Central memory CD8-positive, alpha-beta T cell (primary cell): ENCODE measurements at places on chromosomes 11 and 22.

DNA sequence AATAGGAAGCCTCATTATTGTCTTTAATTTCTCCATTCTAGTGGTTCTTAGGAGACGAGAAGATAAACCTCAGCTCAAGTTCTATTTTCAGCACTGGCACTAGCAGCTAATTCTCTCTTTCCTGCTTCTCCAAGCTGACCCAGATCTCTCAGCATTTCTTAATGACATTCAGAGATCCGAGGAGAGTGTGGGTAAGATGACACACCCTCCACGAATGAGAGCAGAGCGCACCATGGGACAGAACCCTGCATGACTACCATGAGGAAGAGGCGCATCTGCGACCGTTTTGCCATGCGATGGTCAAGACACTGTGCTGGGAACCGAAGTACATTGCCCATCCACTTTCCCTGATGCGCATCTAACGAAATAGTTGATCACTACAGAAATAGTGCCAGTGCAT is 241.8 kb downstream of the LARGE1 start:
- DNase-seq = no peak

GRCh38 chr11:113796663-113797259 is 17.2 kb downstream of the CLDN25 start:
- no peak for DNase-seq

GRCh38 chr22:38927033-38927781 is 30.2 kb upstream of the APOBEC3A start:
- DNase-seq = no peak

GRCh38 chr11:106471276-106471675 is 393.8 kb downstream of the AASDHPPT start:
- no peak for DNase-seq

GRCh38 chr11:12900496-12900895 is 108.6 kb upstream of the RASSF10 start:
- DNase-seq = no peak

GRCh38 chr11:69465236-69466000 is 16.0 kb upstream of the LINC01488 start:
- no peak for DNase-seq

DNA sequence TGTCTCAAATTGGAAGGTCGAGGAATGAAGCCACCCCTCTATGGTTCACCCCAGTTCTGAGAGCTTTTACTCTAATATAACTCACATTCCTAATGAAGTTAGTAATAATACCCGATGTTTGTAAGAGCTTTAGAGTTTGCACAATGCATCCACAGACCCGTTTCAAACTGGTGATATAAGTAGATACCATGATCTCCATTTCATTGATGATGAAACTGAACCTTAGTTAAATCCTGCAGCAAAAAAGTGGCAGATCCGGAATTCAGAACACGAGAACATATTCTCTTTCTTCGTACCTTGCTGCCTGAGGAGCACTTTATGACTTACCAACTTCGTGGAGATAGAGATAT is 757 bp upstream of the RBFOX2 start:
- no peak for DNase-seq

- DNase-seq = no peak
These were observed 26.8 kb downstream of the MICAL2 start for GRCh38 chr11:12137005-12137690.

DNA sequence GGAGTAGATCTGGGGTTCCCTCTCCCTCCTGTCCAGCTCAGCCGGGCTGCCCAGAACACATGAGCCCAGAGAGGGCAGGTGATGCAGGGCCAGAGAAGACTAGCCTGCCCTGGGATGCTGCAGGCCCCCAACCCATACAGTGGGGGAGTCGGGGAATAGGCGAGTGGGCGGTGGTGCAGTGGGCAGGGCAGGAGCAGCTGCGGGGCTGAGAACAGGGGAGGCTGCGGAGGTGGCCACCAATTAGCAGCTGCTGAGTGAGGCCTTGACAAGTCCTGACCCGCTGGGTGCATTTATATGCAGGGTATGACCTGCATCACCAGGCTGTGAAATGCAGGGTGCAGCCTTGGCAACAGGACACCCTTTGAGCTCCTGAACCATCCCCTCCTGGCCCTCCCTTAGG is 43.1 kb downstream of the NFAM1 start:
- no peak for DNase-seq

- no peak for DNase-seq
These were observed 51.7 kb downstream of the ZBTB16 start for GRCh38 chr11:114110952-114111947.

- DNase-seq = no peak
These were observed 6.1 kb downstream of the ZNF74 start for GRCh38 chr22:20399866-20400605.

DNA sequence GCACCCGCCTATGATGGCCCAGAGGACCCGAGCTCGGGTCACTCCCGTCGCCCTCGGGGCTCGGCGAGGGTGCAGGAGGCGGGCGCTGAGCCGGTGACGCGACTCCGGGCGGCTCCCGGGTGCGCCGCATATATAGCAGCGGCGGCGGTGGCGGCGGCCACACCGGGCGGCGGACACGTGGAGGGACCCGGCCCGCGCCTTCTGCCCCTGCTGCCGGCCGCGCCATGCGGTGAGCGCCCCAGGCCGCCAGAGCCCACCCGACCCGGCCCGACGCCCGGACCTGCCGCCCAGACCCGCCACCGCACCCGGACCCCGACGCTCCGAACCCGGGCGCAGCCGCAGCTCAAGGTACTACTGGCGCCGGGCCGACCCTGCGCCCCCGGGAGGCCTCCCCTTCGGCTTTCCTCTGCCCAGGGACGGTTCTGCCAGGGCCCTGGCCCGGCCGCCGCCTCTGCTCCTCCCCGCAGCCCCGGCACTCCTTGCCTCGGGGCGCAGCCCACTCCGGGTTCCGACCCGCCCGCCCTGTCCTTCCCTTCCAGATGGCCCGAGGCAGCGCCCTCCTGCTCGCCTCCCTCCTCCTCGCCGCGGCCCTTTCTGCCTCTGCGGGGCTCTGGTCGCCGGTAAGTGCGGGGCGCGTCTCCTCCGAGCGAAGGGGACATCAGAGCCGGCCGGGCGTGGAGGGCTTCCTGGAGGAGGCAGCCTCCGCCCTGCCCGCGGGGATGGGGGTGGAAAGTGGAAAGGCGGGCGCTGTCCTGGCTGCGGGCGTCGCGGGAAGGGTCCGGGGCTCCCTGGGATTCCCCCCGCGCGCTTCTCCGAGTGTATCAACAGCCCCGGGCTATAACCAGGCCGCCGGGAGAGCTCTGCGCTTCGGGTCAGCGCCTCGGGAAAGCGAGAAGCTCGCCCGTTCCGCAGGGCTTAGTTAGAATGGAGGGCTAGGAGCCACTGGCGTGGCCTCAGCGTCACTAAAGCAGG is at the start of gene GAL:
TSS of gene GAL (plus strand) at position 160 of the 972 bp plus-strand sequence. CDS start at position 540, 380 bp downstream.
- no peak for DNase-seq

DNA sequence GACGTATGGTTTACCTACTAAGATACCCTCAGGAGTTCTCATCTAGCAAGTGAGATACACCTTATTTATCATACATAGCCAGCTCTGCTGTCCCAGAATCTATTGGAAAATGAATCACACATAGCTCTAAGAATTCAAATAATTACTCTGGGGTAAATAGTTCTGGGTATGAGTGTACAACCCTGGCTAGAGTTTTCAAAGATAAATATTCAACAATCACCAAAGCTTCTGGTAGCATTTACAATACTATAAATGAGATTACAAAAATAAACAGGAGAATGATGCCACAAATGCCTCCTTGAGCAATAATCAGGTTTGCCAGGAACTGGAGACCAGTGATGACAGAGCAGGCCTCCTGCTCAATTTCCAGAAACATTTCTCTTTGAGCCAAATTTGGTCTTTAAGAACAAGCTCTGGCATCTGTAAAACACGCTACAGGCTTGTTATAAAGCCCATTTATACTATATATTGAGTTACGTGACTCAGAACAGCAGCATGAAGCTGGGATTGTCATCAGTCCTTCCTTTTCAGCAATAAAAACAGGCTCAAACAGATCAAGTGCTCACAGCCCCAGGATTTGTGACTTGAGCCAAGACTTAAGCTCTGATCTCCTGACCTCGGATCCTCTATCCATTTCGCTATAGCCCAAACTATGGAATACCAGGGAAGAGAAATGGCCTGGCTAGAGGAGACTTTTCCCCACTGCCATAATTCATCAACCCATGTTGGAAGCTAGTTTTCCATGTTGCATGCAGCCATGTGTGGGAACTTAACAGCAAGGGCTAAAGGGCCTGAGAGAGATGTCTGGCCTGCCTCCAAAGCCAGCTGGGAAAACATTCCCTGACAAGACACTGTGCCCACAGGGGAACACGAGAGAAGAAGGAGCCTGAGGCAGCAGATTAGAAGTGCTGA is 19.7 kb downstream of the RAB30 start:
- no peak for DNase-seq
